ENCODE measurements at places on chromosomes 3 and 15. TPM values are rescaled to one million over a fixed set of nuclear protein-coding genes. Genes with fewer than 3 reads are reported as not detected.
A peak's percentile ranks its signal among the peaks of the same experiment; 100 is the strongest.

DNA sequence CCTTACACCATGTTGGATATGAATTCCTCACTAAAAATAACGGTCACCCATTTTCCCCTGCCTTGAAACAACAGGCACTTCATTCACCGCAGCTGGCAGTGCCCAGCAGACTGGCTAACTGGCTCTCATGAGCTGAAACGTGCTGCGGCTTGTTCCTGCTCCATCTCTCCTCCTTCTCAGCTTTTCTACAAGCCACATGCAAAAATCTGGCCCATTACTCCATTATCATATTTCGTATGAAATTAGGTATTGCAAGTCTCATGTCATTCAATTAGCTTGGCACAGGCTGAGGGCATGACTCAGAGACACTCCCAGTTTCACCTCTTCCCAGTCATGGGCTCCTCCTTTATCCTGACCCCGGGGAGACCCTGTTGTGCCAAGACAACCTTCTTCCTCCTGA lies 60.0 kb downstream of the MAGEF1 start:
- H3K27me3 ChIP-seq: no peaks in the 10 kb centered on the region
- no peak for DNase-seq
- H3K4me3 ChIP-seq: no peak overlapping the region

BBX gene
- total RNA-seq: 41.3 TPM

GOLGA6A gene
- total RNA-seq: not detected

GRCh38 chr3:97647441-97647982 lies 117.0 kb upstream of the ARL6 start:
- H3K27me3 ChIP-seq: no peaks in the 10 kb centered on the region
- H3K4me1 ChIP-seq: no peaks in the 10 kb centered on the region
- H3K36me3 ChIP-seq: no peaks in the 10 kb centered on the region
- DNase-seq: no peak

DNA sequence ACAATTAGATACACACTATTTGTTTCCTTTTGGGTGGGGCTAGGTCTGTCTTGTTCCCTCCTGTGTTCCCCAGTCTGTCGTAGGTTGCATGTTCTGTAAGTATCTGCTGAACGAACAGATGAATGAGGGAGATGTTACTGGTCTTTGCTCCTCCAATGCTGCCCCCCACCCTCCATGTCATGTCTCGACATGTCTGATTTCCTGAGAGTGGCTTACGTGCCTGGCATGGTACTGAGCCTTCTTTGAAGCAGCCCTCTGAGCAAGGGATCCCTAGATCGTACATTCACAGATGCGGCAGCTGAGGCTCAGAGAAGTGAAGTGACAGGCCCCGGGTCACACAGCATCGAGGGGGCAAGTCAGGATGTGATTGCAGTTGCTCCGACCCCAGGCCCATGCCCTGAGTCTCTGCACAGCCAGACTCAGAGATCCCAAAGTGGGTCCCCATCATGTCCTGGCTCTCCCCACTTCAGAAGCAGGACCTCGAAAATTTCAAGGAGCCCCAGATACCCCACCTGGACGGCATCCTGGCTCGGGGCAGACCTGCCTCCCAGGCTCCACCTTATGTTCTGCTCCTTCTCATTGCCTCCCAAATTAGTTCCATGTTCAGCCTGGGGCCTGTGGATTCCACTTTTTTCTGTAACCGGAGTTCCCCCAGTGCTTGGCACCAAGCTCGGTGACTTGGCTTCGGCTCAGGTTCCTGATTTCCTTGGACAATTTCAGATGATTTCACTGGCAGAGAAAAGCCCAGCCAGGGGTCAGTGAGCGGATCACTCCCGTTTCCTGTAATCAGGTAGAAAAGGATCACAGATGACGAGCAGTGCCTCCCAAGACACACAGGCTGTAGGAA lies 24.7 kb downstream of the GOLGA6L2 start:
- DNase-seq: no peak
- H3K27ac ChIP-seq: peak overlapping the region; percentile 77
- H3K4me3 ChIP-seq: no peak overlapping the region
- no peaks in the 10 kb centered on the region for H3K27me3 ChIP-seq
- peaks cover 16% of the 10 kb centered on the region for H3K4me1 ChIP-seq
- no peaks in the 10 kb centered on the region for H3K36me3 ChIP-seq

PEX5L gene
- 0.41 TPM for total RNA-seq

GRCh38 chr3:189238071-189238470 lies 66.3 kb downstream of the TPRG1 start:
- H3K27me3 ChIP-seq: no peaks in the 10 kb centered on the region
- H3K36me3 ChIP-seq: no peaks in the 10 kb centered on the region
- no peak for DNase-seq
- no peaks in the 10 kb centered on the region for H3K4me1 ChIP-seq
- no peak overlapping the region for H3K4me3 ChIP-seq

- no peak for DNase-seq
- no peak overlapping the region for H3K27ac ChIP-seq
- H3K36me3 ChIP-seq: peaks cover 27% of the 10 kb centered on the region
- H3K4me1 ChIP-seq: peaks cover 6% of the 10 kb centered on the region
- no peak overlapping the region for H3K4me3 ChIP-seq
Measured at GRCh38 chr15:42796955-42797782, 60.2 kb upstream of the CDAN1 start.

ZNF710 gene
- total RNA-seq: 5.5 TPM

DNA sequence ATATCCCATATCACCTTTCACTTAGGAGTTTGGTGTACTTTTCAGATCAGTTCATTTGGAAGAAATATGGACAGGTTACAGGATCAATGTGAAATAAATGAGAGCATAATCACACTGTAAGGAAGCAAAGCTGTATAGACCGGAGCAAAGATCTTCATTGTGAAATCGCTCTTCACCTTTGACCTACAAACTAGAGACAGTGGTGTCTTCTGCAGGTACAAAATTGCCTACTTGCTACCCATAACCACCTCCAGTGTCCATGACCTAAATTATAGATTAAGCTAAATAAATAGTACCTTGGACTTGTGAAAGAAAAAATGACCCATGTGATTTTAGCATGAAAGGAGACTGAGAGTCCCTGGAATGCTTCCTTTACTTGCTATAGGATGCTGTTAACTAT lies 379.5 kb upstream of the SUCLG2 start:
- H3K27me3 ChIP-seq: no peaks in the 10 kb centered on the region
- no peak overlapping the region for H3K27ac ChIP-seq
- no peak for DNase-seq
- no peaks in the 10 kb centered on the region for H3K4me1 ChIP-seq

CMTM6 gene
- total RNA-seq: 10.9 TPM

DNA sequence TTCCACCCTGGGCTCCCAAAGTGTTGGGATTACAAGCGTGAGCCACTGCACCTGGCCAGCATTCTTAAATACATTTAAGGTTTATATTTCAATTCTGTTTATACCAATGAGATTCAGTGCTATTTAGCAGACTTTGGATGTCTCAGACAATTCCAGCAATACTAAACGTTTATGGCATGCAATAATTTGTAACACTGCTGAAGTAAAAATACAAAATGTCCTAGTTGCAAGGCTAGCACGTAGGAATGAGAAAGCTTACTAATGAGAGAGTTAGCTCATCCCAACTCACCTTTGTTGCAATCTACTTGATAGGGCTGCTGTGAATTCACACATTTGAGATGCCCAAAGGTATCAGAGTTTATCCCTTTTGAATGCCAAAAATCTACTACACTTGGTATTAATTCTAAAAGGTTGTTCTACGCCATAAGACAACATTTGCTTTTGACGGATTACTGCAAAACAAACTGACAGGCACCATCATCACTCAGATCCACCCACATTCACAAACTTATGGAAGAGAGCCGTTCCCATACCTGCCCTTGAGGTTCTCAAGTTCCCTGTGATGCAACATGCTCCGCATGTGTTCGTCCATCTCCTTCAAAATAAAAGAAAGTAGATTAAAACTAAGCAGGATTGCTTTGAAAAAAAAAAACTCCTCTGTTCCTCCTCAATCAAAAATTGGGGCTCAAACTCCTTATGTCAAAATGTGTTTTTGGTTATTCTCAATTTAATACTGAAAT lies 25.3 kb downstream of the ZNF106 start:
- no peaks in the 10 kb centered on the region for H3K27me3 ChIP-seq
- no peak overlapping the region for H3K4me3 ChIP-seq
- no peak overlapping the region for H3K27ac ChIP-seq
- peaks cover 26% of the 10 kb centered on the region for H3K36me3 ChIP-seq
- H3K4me1 ChIP-seq: peaks cover 19% of the 10 kb centered on the region

- H3K27ac ChIP-seq: no peak overlapping the region
- H3K4me1 ChIP-seq: no peaks in the 10 kb centered on the region
- no peak overlapping the region for H3K4me3 ChIP-seq
Measured at GRCh38 chr3:102102394-102102793, 253.1 kb downstream of the NFKBIZ start.

CLDN18 gene
- total RNA-seq: not detected

TMEM158 gene
- total RNA-seq: 0.60 TPM

GRCh38 chr3:9397906-9398699 lies 688 bp downstream of the SETD5 start:
- H3K27me3 ChIP-seq: no peaks in the 10 kb centered on the region
- H3K27ac ChIP-seq: peak overlapping the region; percentile 98
- DNase-seq: peak; percentile 34
- peaks cover 82% of the 10 kb centered on the region for H3K4me1 ChIP-seq
- peak overlapping the region; percentile 80 for H3K4me3 ChIP-seq

DNA sequence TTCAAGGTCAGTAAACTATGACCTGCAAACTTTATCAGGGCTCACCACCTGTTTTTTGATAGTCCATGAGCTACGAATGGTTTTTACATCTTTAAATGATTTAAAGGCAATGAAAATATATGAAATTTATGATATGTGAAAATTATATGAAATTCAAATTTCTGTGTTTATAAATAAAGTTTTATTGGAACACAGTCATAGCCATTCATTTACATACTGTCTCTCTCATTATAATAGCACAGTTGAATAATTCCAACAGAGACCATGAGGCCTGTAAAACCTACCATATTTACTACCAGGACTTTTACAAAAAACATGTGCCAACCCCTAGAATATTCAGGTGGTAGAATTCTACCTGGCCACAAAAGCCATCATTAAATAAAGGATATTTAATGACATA lies 64.0 kb upstream of the XXYLT1 start:
- H3K27ac ChIP-seq: no peak overlapping the region
- DNase-seq: no peak
- H3K36me3 ChIP-seq: peaks cover 34% of the 10 kb centered on the region
- no peaks in the 10 kb centered on the region for H3K27me3 ChIP-seq
- no peak overlapping the region for H3K4me3 ChIP-seq

- no peaks in the 10 kb centered on the region for H3K27me3 ChIP-seq
- H3K36me3 ChIP-seq: no peaks in the 10 kb centered on the region
- peaks cover 21% of the 10 kb centered on the region for H3K4me1 ChIP-seq
- no peak for DNase-seq
- H3K27ac ChIP-seq: peak overlapping the region; percentile 9
- no peak overlapping the region for H3K4me3 ChIP-seq
Measured at GRCh38 chr3:12476238-12476897, 7.9 kb upstream of the TSEN2 start.

DNA sequence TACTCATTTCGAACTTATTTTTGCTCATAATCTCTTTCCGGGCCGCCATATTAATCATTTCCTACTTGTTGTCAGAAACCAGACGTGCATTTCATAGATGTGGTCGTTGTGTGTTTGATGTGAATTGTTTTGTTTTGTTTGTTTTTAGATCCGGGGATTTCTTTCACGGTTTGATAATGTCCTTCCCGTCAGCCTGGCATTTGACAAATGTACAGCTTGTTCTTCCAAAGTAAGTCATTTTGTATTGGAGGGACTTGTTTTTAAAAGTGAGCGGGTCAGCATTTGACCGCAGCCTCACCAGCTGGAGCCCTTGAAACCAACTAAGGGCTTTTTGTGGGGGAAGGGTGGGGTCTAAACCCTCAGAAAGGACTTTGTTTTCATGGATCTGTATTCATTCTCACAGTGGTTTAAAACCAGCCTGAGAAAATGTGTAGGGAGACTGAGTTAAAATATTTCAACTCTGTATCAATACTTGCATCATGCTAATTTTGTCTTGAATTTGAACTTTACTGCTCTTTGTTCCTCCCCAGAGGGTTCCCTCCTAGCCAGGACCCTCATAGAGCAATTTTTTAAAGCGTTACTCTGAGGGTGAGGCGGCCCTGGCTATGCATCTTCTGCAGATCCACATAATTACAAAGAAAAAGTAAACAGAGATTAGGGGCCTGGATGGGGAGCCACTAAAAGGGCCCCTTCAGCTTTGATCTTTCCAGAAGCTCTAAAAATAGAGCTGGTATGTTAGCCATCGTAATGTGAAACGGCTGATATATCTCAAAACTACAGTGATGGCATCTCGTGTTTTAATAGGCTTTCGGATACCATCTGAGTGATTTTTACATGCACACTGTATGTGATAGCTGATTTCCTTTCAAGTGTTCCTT lies 107.9 kb downstream of the ATG7 start:
- no peaks in the 10 kb centered on the region for H3K36me3 ChIP-seq
- DNase-seq: no peak
- no peaks in the 10 kb centered on the region for H3K27me3 ChIP-seq
- peaks cover 8% of the 10 kb centered on the region for H3K4me1 ChIP-seq

DAG1 gene
- total RNA-seq: 117 TPM

All from left ventricle myocardium inferior (tissue), 1 donor.